ENCODE measurements at places on chromosomes 1 and 21. TPM values are rescaled to one million over a fixed set of nuclear protein-coding genes. Genes with fewer than 3 reads are reported as not detected.

- no peak overlapping the region for H3K27ac ChIP-seq
- no peaks in the 10 kb centered on the region for H3K36me3 ChIP-seq
- no peak for DNase-seq
- peaks cover 20% of the 10 kb centered on the region for H3K4me1 ChIP-seq
- H3K27me3 ChIP-seq = no peaks in the 10 kb centered on the region
Measured at GRCh38 chr1:172241540-172241939, 178.9 kb upstream of the C1orf105 start.

DNA sequence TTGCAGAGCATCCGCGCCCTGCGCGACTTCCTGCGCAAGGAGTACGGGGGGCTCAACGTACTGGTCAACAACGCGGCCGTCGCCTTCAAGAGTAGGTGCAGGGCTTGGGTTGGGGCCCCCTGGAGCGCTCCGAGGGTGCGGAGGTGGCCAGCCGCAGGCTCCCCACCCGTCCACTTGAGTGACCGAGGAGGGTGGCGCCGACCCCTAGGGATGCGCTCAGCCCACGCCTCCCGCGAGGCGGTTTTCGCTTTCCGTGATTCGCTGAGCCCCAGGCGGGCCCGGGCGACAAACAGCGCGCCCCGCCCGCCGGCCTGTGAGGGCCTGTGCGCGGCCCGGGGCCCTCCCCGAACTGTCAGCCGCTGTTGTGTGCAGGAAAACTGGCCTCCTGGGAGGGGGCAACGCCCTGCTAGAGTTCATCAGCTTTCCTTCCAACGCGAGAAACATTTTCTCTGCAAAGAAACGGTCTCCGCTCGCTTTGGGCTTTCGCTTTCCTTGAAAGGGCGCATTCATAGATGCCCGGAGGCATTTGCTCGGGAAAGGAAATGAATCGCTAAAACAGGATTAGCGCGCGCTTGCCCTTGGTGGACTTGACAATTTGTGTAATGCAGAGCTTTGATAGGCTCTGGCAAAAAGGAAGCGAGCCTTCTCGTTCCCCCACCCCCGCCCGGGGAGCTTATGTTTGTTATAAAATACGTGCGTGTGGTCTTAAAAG is 668 bp downstream of the CBR3 start:
- peak overlapping the region; percentile 41 for H3K4me3 ChIP-seq
- peak overlapping the region; percentile 86 for H3K27ac ChIP-seq
- H3K27me3 ChIP-seq = no peaks in the 10 kb centered on the region

- peaks cover 9% of the 10 kb centered on the region for H3K4me1 ChIP-seq
- no peak overlapping the region for H3K4me3 ChIP-seq
- H3K27ac ChIP-seq = no peak overlapping the region
- peaks cover 2% of the 10 kb centered on the region for H3K36me3 ChIP-seq
- DNase-seq = no peak
- no peaks in the 10 kb centered on the region for H3K27me3 ChIP-seq
Measured at GRCh38 chr1:232980355-232980978, 30.1 kb downstream of the NTPCR start.

- H3K27ac ChIP-seq = peak overlapping the region; percentile 98
- H3K27me3 ChIP-seq = no peaks in the 10 kb centered on the region
- peak; percentile 82 for DNase-seq
- peaks cover 49% of the 10 kb centered on the region for H3K4me1 ChIP-seq
- no peak overlapping the region for H3K4me3 ChIP-seq
- H3K36me3 ChIP-seq = peaks cover 6% of the 10 kb centered on the region
Measured at GRCh38 chr1:150567341-150567716, 12.1 kb downstream of the MCL1 start.

DNA sequence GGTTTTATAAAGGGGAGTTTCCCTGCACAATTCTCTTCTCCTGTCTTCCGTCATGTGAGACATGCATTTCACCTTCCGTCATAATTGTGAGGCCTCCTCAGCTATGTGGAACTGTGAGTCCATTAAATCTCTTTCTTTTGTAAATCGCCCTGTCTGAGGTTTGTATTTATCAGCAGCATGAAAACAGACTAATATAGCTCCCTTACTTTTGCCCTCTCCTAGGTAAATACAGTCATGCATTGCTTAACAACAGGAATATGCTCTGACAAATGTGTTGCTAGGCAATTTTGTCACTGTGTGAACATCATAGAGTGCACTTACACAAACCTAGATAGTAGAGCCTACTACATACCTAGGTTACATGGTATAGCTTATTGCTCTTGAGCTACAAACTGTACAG is 616.8 kb downstream of the RWDD3 start:
- no peak for DNase-seq
- no peaks in the 10 kb centered on the region for H3K27me3 ChIP-seq
- no peaks in the 10 kb centered on the region for H3K36me3 ChIP-seq
- H3K4me1 ChIP-seq = no peaks in the 10 kb centered on the region
- H3K4me3 ChIP-seq = no peak overlapping the region

DNA sequence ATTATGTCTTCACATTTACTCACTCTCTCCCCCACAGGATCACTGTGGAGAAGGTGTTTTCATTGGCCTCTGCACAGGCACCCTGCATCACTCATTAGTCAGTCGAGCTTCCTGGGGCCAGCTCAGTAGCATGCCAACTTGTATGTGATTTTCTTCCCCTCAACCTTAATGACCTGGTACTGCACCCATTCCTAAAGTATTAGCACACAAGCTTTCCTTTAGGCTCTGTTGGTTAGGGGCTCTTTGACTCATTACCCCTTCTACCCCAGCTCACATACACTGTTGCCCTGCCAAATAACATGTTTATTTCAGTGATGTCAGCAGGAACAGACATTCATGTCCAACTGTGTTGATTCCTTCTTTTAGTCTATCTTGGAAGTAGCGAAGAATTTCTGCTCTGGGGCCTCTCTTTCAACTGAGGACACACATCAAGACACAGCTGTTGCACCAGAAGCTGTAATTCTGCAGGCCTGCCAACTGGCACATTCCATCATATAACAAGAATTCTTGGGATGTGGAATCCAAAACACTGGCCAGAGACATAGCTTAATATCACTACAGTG is 603.5 kb upstream of the ADAMTS5 start:
- peak; percentile 96 for DNase-seq
- peaks cover 7% of the 10 kb centered on the region for H3K4me1 ChIP-seq
- no peak overlapping the region for H3K4me3 ChIP-seq
- no peaks in the 10 kb centered on the region for H3K27me3 ChIP-seq
- H3K27ac ChIP-seq = peak overlapping the region; percentile 61

GRCh38 chr1:119674111-119674526 is 26.1 kb upstream of the ZNF697 start:
- no peak overlapping the region for H3K4me3 ChIP-seq
- H3K27ac ChIP-seq = peak overlapping the region; percentile 17
- H3K4me1 ChIP-seq = peaks cover 4% of the 10 kb centered on the region
- H3K36me3 ChIP-seq = no peaks in the 10 kb centered on the region
- H3K27me3 ChIP-seq = no peaks in the 10 kb centered on the region

- no peak overlapping the region for H3K4me3 ChIP-seq
- no peaks in the 10 kb centered on the region for H3K27me3 ChIP-seq
- H3K27ac ChIP-seq = no peak overlapping the region
- no peak for DNase-seq
- no peaks in the 10 kb centered on the region for H3K36me3 ChIP-seq
- H3K4me1 ChIP-seq = no peaks in the 10 kb centered on the region
Measured at GRCh38 chr1:147214325-147214724, 10.8 kb downstream of the FMO5 start.

DNA sequence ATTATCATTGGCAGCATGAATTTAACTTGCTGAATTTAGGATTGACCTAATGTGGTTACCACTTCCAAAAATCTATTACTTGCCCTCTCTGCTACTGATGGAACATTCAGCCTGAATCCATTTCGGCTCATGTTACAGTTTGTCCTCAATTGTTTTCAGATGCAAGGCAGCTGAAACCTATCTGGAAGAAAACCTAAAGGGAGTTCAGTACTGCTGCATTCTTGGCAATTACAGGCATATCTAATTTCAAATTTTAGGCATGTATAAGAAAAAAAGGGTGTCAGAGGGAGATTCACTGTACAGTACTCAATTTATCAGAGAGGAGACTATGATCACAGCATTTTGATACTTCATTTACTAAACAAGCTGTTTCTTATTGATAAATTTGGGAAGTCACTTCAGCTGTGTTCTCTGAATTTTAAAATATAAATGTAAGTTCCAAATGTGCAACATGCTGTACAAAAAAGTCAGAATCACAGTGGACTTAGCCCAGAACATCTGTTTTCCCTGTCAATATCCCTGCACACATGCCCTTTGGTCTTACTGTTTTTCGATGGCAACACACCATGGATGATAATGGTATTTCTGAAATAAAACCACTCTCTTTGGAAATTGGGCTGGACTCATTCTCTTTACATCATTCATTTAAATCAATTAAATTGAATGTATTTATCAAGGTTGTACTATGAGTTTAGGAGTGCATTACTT is 651.6 kb upstream of the ADGRL4 start:
- H3K4me3 ChIP-seq = no peak overlapping the region
- H3K27ac ChIP-seq = no peak overlapping the region
- H3K27me3 ChIP-seq = no peaks in the 10 kb centered on the region
- peaks cover 14% of the 10 kb centered on the region for H3K4me1 ChIP-seq

GRCh38 chr1:213397638-213398037 is 346.6 kb downstream of the RPS6KC1 start:
- no peaks in the 10 kb centered on the region for H3K27me3 ChIP-seq
- no peak overlapping the region for H3K4me3 ChIP-seq
- no peak for DNase-seq
- no peaks in the 10 kb centered on the region for H3K36me3 ChIP-seq

Gene TSACC
- not detected for total RNA-seq

Gene RHD
- 2.2 TPM for total RNA-seq

Gene FAM163A
- not detected for total RNA-seq

Gene IBA57
- 21.4 TPM for total RNA-seq

All from lung (tissue), 17 donors.